Tibial artery (tissue), 4 donors: ENCODE measurements at places on chromosomes 2 and 18.

GRCh38 chr2:191382801-191383200 lies 137.6 kb downstream of the MYO1B start:
- H3K27ac ChIP-seq = peak overlapping the region; percentile 46
- no peak for DNase-seq
- peaks cover 73% of the 10 kb centered on the region for H3K4me1 ChIP-seq
- H3K36me3 ChIP-seq = no peaks in the 10 kb centered on the region
- no peak overlapping the region for H3K4me3 ChIP-seq

- H3K4me1 ChIP-seq = peaks cover 17% of the 10 kb centered on the region
- H3K27ac ChIP-seq = no peak overlapping the region
- DNase-seq = no peak
- no peak overlapping the region for H3K4me3 ChIP-seq
- no peaks in the 10 kb centered on the region for H3K27me3 ChIP-seq
These were observed 29.3 kb downstream of the PELI1 start for GRCh38 chr2:64114912-64115277.

DNA sequence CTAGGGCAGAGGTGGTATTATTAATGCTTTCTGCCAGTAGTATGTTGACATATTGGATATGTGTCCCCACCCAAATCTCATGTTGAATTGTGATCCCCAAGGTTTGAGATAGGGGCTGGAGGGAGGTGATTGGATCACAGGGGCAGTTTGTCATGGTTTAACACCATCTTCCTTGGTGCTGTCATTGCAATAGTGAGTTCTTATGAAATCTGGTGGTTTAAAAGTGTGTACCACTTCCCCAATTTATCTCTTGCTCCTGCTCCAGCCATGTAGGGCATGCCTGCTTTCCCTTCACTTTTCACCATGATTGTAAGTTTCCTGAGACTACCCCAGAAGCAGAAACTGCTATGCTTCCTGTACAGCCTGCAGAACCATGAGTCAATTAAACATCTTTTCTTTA lies 47.1 kb upstream of the THSD7B start:
- no peaks in the 10 kb centered on the region for H3K27me3 ChIP-seq
- H3K4me3 ChIP-seq = no peak overlapping the region
- H3K36me3 ChIP-seq = no peaks in the 10 kb centered on the region
- DNase-seq = no peak

GRCh38 chr18:22541232-22541631 lies 123.5 kb upstream of the CTAGE1 start:
- peaks cover 36% of the 10 kb centered on the region for H3K4me1 ChIP-seq
- H3K4me3 ChIP-seq = no peak overlapping the region
- H3K27ac ChIP-seq = peak overlapping the region; percentile 68
- no peaks in the 10 kb centered on the region for H3K36me3 ChIP-seq
- no peak for DNase-seq
- no peaks in the 10 kb centered on the region for H3K27me3 ChIP-seq

DNA sequence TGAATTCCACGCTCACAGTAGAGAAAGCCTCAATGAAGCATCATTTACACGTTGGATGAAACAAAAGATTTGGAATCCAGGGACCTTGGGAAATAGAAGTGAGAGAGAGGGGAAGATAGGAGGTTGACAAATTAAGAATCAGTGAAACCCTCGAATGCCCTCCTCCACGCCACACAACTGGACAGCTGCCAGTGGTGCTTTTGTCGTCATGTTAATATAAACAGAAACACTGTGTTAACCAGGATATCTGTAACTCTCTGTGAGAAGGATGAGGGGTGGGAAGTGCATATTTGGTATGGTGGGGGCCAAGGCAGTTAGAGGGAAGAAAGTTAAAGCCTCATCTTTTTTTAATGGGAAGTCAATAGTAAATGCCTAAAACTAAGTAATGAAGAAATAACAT lies 108.7 kb downstream of the GFPT1 start:
- no peak overlapping the region for H3K4me3 ChIP-seq
- no peaks in the 10 kb centered on the region for H3K36me3 ChIP-seq
- no peaks in the 10 kb centered on the region for H3K4me1 ChIP-seq
- H3K27me3 ChIP-seq = no peaks in the 10 kb centered on the region
- no peak for DNase-seq

DNA sequence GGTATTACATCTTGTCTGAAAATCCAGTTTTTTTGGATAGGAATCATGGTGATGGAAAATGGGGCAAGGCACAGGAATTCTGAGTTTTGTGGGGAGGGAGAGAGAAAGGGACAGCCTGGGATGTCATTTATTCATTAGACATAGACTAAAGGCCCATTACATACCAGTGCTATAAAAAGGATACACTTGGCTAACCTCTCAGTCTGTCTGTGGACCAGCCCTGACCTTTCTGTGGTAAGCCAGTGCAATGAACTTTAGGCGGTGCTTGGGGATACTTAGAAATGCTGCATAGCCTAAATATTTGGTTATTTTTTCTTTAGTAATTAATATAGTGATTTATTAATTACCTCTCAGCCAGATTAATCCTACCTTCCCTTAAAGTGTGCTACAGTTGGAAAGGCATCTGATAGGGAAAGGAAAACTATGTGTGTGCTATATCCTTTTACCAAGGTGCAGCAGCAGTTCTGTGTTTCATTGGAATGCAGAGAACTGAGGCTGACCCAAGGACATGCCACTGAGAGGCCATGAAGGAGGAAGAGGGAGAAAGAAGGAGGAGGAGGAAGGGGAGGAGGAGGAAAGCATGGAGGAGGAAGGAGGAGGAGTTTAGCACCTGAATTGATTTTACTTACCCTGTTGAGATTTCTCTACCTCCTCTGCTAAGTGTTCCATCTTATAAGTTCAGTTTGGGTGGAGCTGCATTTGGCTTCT lies 37.5 kb downstream of the KCNS3 start:
- DNase-seq = no peak
- H3K4me1 ChIP-seq = no peaks in the 10 kb centered on the region
- no peak overlapping the region for H3K4me3 ChIP-seq
- no peaks in the 10 kb centered on the region for H3K27me3 ChIP-seq

DNA sequence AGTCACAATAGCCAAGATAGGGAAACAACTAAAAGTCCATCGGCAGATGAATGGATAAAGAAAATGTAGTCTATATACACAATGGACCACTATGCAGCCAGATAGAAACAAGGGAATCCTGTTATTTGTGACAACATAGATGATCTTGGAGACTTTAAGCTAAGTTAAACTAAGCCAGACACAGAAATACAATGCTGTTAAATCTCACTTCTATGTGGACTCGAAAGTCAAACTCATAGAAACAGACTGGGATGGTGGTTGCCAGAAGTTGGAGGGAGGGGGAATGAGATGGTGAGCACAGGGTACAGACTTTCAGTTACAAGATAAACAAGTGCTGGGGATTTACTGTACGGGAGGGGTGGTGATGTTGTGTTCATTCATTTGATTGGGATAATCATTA lies 5.4 kb upstream of the CNDP1 start:
- H3K36me3 ChIP-seq = no peaks in the 10 kb centered on the region
- H3K4me1 ChIP-seq = no peaks in the 10 kb centered on the region
- no peaks in the 10 kb centered on the region for H3K27me3 ChIP-seq
- H3K4me3 ChIP-seq = no peak overlapping the region

- H3K27ac ChIP-seq = no peak overlapping the region
- no peaks in the 10 kb centered on the region for H3K36me3 ChIP-seq
- no peak overlapping the region for H3K4me3 ChIP-seq
- no peak for DNase-seq
- no peaks in the 10 kb centered on the region for H3K27me3 ChIP-seq
- H3K4me1 ChIP-seq = no peaks in the 10 kb centered on the region
These were observed 94.2 kb upstream of the SLC39A10 start for GRCh38 chr2:195562570-195563566.

DNA sequence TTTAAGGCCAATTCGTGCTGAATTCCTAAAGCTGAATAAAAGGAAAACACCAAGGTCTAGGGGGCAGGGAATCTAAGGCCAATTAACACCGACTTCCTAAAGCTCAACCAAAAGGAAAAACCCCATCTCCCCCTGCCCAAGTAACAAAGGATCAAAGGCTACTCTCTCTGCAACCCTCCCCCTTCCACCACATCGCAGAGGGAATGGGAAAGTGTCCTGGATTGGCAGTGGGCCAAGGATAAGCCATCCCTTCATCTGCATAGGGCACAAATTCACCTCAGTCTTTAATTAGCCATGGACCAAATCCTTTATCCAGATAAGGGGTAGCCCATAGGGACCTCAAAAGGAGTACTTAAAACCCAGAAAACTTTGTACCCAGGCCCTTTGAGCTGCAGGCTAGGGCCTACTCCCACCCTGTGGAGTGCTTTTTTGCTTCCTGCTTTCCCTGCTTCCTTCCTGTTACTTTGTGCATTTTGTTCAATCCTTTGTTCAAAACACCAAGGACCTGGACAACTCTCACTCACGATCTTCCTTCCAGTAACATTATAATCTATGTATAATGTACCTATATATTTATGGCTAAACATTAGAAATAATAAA lies 2119.8 kb upstream of the CELF4 start:
- H3K4me3 ChIP-seq = no peak overlapping the region
- H3K36me3 ChIP-seq = no peaks in the 10 kb centered on the region
- H3K27ac ChIP-seq = no peak overlapping the region

- peaks cover 26% of the 10 kb centered on the region for H3K4me1 ChIP-seq
- no peak for DNase-seq
- peak overlapping the region; percentile 90 for H3K27ac ChIP-seq
These were observed 6.5 kb downstream of the NFATC1 start for GRCh38 chr18:79402209-79402576.

DNA sequence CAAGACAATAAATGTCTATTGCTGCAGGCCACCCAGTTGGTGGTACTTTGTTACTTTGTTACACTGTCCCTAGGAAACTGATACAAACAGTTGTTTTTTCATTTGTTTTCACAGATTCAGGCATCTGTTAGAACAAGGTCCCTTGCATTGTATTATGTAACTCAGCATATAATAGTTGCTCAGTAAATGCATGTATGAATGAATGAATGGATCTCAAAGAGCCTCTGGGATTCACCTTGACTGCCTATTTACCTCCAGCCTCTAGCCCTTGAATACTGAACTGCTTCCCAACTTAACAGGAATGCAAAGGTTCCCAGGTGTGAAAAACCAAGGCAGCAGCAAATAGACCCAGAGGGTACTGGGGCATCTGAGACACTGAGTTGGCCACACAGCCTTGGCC lies 27.4 kb upstream of the NEB start:
- H3K36me3 ChIP-seq = no peaks in the 10 kb centered on the region
- no peaks in the 10 kb centered on the region for H3K4me1 ChIP-seq
- H3K27me3 ChIP-seq = no peaks in the 10 kb centered on the region

GRCh38 chr18:25875551-25876240 lies 214.7 kb downstream of the SS18 start:
- H3K27me3 ChIP-seq = no peaks in the 10 kb centered on the region
- H3K4me3 ChIP-seq = no peak overlapping the region
- no peak for DNase-seq
- no peaks in the 10 kb centered on the region for H3K36me3 ChIP-seq
- no peak overlapping the region for H3K27ac ChIP-seq

DNA sequence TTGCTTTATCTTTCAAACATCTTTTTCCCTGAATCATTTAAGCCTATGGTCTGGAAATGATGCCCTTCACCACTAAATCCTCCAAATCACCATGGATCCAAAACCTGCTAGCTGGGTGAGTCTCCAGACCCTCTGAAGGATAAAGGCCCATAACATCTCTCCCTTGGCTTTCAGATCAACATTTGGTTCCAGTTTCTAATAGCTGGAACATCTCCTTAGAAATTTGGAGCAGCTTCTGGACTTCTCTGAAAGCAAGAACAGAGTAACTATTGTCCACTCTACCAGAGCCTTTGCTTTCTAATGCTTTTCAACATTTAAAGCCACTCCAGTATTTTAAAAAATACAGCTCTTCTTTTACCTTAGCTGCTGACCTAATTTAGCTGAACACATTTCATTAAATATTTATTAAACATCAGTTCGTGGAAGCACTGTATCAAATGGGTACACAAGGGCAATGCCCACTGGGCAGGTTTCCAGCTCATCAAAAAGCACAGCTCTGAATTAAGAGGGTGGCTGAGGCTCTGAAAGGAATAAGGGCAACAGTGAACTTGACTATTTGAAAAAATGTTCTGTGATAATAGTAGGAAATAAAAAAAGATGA lies 75.3 kb downstream of the GALNT3 start:
- H3K36me3 ChIP-seq = no peaks in the 10 kb centered on the region
- H3K4me3 ChIP-seq = no peak overlapping the region
- DNase-seq = no peak
- no peak overlapping the region for H3K27ac ChIP-seq

- no peaks in the 10 kb centered on the region for H3K27me3 ChIP-seq
- H3K27ac ChIP-seq = no peak overlapping the region
- no peaks in the 10 kb centered on the region for H3K36me3 ChIP-seq
- no peak for DNase-seq
- H3K4me1 ChIP-seq = no peaks in the 10 kb centered on the region
These were observed 15.0 kb downstream of the CCDC74A start for GRCh38 chr2:131542438-131543384.

DNA sequence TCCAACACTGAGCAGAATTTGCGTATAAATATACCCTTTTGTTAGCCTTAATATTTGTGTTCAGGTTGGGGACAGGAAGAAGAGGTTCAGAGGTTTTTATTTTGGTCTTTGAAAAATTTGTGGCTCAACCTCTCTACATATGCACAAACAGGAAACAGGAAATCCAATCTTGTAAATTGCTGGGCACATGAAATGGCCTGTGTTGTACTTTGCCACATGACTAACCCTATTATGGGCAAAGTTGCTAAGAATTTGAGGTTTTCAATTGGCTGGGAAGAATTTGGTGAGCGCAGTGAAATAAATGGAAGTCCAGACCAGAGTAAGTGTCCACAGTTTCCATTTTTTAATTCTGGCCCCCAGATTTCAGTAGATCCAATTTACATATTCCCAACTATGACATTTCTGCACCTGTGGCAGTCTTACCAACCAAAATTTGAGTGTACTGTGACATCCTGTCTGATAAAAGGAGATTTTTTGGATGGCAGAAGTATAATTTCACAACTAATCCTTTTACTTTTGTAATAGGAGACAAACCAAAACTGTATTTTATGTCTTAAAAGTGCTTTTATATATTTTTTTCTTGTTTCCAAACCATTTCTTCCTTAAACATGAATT lies 63.6 kb downstream of the COX7A2L start:
- no peaks in the 10 kb centered on the region for H3K27me3 ChIP-seq
- no peak overlapping the region for H3K27ac ChIP-seq
- peaks cover 39% of the 10 kb centered on the region for H3K36me3 ChIP-seq
- no peaks in the 10 kb centered on the region for H3K4me1 ChIP-seq
- no peak for DNase-seq

DNA sequence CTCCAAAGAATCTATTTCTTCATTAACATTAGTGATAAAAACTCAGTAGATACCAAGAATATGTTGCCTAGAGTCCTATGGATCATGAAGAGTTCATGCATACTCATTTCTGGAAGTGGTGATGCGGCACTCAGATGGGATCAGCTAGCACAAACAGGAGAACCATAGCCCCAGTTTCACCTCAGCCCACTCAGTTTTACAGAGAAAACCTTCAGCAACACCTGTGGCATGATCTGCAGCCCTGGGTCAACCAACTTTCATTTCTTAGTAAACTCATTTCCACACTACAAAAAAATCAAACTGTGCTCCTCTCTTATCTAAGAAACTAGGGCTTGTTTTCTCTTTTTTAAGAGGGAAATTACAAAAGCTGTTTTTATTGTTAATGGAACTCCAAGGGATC lies 569.4 kb downstream of the CCDC85A start:
- no peaks in the 10 kb centered on the region for H3K27me3 ChIP-seq
- no peaks in the 10 kb centered on the region for H3K36me3 ChIP-seq
- no peak overlapping the region for H3K4me3 ChIP-seq
- H3K4me1 ChIP-seq = no peaks in the 10 kb centered on the region
- no peak overlapping the region for H3K27ac ChIP-seq
